ENCODE measurements at places on chromosomes 2 and 18.

- no peak for DNase-seq
Observed at GRCh38 chr2:201660293-201660895, 17.1 kb upstream of the TMEM237 start.

- DNase-seq = peak; percentile 72
Observed at GRCh38 chr18:70464343-70465114, 175.7 kb downstream of the SOCS6 start.

GRCh38 chr2:45769854-45770576 lies 118.5 kb downstream of the PRKCE start:
- no peak for DNase-seq

GRCh38 chr2:159091381-159091780 lies 122.9 kb downstream of the TANC1 start:
- DNase-seq = peak; percentile 75

DNA sequence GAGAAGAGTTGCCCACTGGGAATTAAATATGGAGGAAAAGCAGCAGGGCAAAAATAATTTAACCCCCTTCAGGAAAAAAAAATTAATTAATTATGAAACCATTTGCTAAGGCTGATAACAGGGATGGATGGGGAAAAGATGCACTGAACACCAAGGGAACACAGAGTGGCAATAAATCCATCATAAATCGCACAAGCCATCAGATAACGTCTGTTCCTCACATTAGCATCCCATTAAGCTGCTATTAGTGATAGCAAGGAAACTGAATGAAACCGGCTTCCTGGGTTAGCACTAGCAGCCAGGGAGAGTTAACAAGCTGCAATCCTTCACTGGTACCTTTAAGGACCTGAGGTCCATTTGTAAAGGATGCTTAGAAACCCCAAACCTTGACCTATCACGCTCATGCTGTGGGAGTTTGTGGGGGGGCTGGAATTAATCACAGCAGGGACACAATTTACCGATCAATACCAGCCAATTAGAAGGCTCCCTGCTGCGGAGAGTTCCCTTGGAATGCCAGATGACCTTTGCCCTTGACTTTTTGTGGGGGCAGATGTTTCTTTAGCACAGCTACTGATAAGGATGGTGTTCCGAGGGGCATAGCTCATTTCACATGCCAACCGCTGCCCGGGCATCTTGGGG lies 175.5 kb upstream of the KLF7 start:
- no peak for DNase-seq

GRCh38 chr2:110219496-110220189 lies 7.3 kb upstream of the MTLN start:
- DNase-seq = peak; percentile 86

DNA sequence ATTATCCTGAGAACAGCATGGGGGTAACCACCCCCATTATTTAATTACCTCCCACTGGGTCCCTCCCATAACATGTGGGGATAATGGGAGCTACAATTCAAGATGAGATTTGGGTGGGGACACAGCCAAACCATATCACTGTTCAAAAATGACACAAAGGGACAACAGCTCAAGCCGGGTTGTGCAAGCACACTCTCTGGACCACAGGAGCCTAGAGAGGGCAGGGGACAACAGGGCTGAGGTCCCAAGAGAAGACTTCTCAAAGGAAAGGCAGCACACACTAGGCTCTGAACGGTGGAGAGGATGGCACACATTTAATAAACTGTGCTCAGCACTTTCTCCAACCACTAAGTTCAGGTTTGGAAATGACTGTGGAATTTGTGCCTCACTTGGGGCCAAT lies 122.1 kb upstream of the PKDCC start:
- DNase-seq = no peak

DNA sequence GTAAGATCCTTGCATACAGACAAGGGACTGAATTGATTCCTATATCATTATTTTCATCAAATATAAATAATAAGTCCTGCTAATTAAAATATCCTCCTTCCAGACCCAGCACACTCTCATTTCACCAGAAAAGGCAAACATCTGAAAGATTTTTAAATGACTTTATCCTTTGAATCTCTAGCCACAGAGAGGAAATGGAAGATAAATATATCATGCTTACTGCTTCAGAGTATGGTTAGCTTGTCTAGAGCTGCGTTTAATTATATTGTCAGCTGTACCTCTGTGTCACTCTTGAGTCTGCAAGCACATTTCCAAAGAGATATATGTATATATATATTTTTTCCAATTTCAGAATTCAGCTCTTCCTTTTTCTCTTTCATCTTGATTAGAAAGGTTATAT lies 232.7 kb downstream of the TRIB2 start:
- DNase-seq = no peak

DNA sequence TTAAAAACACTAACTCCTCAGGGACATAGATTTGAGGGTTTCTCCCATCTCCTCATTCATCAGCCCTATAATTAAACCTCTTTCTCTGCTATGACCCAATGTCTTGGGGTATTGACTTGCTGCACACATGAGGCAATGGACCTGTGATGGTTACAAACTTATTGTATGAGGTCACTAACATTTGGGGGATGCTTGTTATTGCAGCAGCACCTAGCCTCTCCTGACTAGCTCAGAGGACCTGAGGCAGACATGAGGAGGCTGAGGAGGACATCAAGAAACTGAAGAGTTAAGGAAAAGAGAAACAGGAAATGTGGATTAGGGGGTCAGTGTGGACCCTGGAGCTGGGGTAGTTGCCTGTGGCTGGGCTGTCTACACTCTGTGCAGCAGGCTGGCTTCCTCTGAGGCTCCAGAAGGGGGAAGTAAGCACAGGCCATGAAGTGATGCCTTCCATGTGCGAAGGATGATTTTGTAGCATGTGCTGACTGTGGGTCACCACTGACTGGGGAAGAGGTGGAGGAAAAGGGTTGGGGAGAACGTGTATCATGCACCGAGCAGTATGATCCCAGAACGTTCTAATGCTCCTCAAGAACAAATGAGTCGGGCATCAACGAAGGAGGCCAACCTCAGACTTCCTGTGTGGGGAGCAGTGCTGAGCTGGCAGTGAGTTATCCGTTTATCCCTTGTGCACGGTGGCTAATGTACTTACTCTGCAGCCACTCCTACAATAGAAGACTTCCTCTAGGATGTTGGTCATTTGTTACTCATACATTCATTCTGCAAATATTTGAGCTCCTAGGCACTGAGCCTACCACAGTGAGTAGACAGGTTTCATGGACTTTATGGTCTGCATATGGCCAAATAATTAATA lies 42.1 kb upstream of the RFX8 start:
- DNase-seq = peak; percentile 99

GRCh38 chr2:23414106-23414505 lies 29.1 kb downstream of the KLHL29 start:
- no peak for DNase-seq

- DNase-seq = peak; percentile 0
Observed at GRCh38 chr2:83665894-83666293, 793.2 kb downstream of the SUCLG1 start.

DNA sequence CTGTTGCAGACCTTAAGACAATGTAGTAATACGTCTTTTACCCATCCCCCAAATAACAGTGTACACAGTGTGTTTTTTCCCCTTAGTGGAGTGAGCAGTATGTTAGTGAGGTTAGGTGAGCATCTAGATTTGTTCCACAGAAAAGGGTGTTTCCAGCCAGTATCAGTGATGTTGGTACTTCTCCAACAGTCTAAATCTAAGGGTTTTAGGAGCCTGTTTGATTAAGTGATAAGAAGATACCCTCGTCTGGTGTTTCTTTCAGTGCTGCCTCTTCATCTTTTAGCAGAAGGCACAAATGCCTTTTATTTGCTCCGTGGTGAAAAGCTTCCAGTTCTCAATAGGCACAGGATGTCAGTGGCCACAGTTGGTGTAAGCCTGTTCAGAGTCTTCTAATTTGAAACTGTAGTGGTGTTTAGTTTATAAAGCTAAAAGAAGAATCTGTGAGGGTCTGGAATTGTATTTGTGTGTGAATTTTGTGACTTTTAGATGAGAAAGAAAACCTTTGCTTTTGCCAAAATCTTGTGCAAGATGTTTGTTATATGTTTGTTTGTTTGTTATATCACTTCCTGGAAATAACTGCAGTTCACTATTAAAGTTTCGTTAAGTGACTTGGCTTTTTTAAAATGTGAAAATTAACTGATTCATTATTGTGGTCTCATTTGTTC lies 71.2 kb downstream of the MAP4K4 start:
- DNase-seq = no peak

DNA sequence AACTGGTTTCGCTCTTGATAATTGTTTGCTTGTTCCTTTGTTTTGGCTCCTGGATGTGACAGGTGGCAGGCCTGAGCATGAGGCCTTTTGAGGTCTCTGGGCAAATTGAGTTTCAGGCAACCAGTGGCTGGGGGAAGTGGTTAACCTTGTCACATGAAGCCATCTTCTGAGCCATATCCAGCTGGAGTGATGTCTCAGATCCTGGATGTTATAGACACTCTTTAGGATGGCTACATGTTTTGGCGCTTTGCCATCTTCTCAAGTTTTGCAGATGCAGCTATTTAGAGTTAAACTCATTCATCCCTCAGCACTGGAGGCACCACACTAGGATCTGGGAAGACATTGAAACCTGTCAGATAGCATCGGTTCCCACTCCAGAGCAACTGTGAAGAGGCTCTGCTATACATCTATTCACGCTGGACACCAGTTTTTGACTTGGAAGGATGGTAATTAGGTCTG lies 25.3 kb upstream of the TACR1 start:
- DNase-seq = peak; percentile 8

DNA sequence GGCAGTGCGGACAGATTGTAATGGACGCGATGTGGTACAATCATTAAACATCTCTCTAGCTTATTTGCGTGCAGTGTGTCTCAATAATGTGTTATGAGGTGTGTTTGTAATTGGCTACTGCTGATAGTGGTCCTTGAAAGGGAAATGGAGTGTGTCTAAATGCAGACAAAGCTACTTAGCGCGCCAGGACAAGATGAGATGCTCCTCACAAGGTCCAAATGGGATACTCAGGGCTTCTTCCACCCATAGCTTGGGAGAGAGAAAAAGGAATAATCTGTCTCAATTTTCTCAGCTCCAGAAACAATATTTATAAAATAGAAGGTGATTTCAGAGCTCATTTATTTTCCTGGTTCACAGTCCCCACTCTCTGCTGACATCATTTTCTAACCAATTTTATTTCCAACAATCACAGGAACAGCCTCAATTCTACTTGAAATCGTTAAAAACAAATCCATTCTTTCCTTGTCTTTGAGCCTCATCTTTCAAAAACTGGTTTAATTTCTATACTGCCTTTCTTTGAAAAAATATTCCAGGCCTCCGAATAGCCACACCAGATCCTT lies 28.5 kb downstream of the GALNT14 start:
- DNase-seq = no peak

DNA sequence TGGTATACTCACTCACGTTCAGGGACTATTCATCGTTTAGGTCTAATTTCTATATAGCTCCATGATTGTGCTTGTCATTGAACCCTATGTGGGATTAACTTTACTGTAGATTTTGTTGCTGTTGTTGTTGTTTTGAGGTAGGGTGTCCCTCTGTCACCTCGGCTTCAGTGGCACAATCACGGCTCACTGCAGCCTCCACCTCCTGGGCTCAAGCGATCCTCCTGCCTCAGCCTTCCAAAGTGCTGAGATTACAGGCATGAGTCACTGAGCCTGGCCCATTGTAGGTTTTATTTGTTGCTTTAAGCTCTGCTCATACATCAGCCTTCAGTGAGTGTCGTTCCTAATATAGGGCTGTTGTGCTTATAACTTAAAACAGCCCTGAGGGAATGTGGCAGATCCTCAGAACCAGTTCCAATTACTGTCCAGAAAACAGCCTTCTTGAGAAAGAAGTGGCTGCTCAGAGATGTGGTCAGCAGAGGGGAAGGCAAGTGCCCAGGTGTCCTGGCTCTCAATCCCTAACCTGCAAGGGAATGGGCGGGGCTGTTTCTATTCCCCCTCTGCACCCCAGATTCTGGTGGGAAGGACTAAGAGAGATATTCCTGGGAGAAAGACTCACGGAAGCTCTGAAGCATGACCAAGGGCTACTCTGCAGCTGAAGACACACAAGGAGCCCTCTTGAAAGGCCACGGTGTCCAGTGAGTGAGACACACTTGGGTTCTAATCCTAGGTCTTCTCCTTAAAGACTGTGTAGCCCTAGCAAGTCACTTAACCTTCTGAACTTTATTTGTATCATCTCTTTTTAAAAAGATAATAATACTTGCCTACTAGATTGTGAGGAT lies 79.6 kb upstream of the LCLAT1 start:
- peak; percentile 60 for DNase-seq

- no peak for DNase-seq
Observed at GRCh38 chr2:230475143-230475542, 59.1 kb downstream of the SP100 start.

GRCh38 chr18:32669549-32670165 lies 103.2 kb downstream of the KLHL14 start:
- no peak for DNase-seq

DNA sequence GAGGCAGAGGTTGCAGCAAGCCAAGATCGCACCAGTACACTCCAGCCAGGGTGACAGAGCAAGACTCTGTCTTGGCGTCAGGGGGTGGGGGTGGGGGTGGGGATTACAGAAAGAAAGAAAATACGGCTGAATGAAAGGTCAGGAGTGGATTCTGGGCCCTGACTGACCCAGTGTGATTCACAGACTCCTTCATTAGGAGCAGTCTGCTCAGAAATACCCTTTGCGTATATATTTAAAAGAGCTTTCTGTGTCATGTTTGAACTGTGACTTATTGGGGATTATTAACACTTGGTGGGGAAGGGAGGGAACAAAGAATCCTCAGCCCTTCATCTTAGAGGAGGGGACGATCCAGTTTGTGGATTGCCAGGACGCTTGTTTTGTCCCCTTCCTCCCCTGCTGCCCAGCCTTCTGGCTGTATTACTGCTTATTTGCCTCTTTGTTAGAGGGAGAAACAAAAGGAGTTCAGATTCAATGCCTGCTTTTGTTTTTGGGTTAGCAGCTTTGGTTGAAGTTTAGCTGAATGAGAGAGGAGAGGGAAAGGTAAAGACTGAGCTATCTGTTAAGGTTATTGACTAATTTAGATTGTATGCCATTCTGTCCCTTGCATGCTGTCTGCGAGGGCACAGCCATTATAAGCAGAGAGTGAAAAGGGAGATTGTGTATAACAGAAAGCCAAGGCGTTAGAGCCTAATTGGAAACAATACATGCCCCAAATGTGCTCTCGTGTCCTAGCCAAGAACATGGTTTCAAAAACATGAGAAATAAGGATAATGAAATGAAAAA lies 118.3 kb downstream of the FMNL2 start:
- DNase-seq = peak; percentile 50

- DNase-seq = no peak
Observed at GRCh38 chr2:85675427-85675826, 7.4 kb upstream of the SFTPB start.

GRCh38 chr2:236176417-236176816 lies 8.2 kb upstream of the GBX2 start:
- no peak for DNase-seq

DNA sequence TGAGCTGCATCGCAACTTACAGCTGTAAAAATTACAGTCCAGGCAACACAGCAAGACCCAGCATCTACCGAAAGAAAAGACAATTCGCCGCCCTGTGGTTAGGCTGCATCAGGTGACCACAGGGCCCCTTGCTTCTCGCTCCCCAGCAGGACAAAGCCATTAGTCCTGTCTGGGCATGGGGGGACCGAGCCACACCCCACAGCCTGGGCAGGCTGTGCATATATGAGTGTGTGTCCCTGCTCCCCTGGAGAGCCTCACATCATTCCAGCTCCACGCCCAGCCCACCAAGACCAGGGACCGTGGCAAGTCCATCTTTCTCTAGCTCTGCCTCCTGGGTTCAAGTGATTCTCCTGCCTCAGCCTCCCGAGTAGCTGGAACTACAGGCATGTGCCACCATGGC lies 33.9 kb downstream of the SNORC start:
- DNase-seq = no peak

GRCh38 chr2:224242561-224242960 lies 159.3 kb downstream of the FAM124B start:
- DNase-seq = peak; percentile 85
